ENCODE measurements at places on chromosomes 4 and X.

GRCh38 chrX:116342903-116343302 lies 93.5 kb upstream of the SLC6A14 start:
- no peak for DNase-seq

DNA sequence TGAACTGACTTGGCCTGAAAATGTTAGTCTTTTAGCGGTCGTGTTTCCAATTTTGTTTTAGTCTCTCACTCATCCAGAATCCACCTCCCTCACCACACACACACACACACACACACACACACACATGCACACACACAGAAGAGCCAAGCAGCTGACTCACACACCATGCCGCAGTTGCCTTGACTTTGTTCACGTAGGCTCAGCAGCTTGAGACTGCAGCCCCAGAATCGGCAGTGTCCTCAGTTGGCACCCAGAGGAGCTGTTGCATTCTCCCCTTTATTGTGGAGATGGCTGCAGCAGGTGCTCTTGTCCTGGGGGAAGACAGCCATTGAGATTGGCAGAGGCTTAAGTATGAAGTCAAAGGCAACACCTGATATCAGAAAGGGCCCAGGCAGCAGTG lies 20.9 kb upstream of the XPNPEP2 start:
- DNase-seq: no peak

DNA sequence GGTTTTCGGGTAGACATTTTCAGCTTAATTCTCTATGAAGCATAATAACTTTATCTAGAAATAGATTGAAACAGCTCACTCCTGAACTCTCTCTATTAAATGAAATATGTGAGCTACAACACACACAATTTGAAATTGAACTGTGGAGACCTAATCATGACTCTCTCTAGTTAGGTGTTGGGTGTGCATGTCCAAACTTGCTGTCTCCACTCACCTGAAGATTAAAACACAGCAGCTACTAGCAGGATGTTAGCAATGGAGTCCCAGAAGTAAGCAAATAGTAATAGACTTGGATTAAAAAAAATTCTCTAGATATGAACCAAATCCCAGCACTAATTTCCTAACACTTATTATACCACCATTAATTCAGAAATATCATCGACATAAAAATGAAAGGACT lies 173.1 kb downstream of the FSTL5 start:
- no peak for DNase-seq

- DNase-seq: no peak
Observed at GRCh38 chrX:85378461-85378860, 1.0 kb downstream of the POF1B start.

DNA sequence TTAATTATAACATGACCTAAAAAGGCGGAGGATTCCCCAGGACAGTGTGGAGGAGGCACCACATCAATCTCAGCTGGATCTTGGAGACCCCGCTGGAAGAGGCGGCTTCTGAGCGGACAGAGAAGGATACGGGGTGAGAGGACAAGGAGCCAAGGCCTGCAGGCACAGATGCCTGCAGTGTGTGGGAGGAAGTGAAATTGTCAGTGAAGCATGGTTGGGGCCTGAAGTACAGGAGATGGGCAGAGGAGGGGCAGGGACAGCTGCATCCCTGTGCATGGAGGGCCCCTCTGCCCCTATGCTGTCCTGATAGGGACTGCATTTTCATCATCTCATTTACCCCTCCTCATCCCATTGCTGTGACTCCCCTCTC lies 1.7 kb upstream of the SLC2A9 start:
- no peak for DNase-seq

GRCh38 chrX:31909850-31910572 lies 838.2 kb upstream of the FTHL17 start:
- no peak for DNase-seq

DNA sequence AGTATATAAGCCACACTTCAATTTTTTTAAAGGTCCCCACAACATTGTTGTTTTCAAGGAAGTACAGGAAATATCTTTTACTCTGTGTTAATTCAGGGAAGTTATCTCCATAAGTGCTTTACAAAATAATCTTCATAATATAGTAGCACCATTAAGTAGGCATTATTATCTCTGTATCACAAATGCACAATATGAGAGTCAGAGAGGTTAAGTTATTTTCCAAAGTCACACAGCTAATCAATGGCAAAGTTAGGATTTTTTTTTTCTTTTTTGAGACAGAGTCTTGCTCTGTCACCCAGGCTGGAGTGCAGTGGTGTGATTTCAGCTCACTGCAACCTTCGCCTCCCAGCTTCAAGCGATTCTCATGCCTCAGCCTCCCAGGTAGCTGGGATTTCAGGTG lies 35.1 kb upstream of the PI4K2B start:
- DNase-seq: no peak

DNA sequence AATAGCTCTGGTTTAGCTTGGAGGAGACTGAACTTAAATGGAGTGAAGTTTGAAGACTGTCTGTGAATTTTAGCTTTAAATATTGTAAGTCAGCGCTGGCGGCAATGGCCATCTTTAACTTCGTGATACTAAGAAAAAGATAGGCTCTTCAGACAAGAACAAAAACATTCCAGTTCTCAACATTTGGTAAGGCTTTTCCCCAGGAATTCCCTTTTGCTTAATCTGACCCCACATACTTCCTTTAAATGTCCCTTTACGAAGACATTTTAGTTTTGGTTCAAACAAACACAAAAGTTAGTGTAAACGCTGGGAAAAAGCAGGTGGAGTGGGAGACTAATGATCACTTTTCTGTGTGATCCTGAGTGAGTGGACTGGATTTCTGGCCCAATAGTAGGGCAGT lies 106.2 kb downstream of the MAML3 start:
- no peak for DNase-seq

GRCh38 chrX:65667503-65668376 lies at the start of gene MSN:
Gene MSN, plus strand, starts transcription at chrX:65667654. Its CDS starts 188 bp downstream, at chrX:65667842.
- no peak for DNase-seq

DNA sequence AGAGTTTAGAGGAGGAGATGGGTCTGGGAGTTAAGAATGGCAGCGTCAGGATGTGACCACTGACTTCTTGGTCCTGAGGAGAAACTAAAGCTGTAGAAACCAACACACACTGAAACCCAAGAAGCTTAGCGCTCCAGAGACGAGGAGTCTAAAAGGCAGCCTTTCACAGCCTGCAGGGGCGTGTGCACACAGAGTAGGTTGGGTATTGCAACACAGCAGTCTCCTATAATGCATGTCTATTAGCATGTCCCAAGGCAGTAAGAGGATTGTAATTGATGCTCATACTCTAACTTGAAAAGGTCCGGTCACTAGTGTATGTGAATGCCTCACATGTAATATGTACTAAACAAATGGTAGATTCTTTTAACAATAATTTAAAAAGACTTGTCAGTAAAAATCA lies 57.4 kb downstream of the PTTG2 start:
- DNase-seq: no peak

DNA sequence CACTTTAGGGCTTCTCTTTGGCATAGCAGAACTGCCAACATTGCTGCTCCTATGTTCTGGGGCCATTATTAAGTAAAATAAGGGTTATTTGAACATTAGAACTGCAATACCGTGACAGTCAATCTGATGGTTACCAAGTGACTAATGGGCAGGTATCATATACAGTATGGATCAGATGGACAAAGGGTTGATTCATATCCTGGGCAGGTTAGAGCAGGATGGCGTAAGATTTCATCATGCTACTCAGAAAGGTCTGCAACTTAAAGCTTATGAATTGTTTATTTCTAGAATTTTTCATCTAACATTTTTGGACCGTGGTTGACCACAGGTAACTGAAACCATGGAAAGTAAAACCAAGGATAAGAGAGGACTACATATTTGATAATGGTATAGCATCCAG lies 40.9 kb downstream of the BRCC3 start:
- no peak for DNase-seq

DNA sequence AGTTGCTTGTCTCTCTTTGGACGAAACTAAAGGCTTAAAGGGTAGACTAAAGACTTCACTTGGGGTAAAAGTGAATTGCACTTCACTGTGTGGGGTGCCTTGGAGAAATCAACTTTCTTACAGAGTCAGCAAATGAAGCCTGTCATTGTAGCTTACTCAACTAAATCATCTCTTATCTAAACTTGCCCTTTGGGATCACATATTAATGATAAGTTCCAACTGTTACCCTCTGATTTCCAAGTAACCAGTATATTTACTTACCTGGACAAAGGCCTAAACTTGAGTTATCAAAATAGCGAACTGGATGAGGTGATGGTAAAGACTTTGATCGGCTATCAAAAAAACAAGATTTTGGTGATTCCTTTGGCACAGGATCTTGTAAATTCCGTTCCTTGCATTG lies 8.9 kb upstream of the BDH2 start:
- DNase-seq: no peak

DNA sequence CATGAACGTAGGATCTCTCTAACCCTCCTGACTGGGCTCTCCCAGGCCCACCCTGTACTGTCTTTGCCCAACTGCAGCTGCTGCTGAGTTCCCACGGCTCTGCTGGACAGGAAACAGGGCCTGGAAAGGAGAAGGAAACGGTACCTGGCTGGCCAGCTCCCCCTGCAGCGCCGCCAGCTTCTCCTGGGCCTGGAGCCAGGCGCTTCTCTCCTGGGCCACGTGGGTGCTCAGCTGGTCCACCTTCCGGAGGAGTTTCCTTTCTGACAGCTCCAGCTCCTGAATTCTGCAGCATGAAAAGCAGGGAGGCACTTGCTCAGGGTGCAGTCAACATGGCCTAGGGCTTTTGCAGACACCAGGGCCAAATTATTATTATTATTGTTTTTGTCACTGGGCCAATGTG lies 6.5 kb downstream of the C4orf50 start:
- DNase-seq: no peak

- no peak for DNase-seq
Observed at GRCh38 chr4:5955856-5956255, 62.4 kb downstream of the C4orf50 start.

GRCh38 chr4:141058591-141059512 lies 74.4 kb downstream of the RNF150 start:
- DNase-seq: no peak
